ENCODE measurements at places on chromosomes 7 and 10.

- H3K4me1 ChIP-seq, result peaks cover 22% of the 10 kb centered on the region
- H3K36me3 ChIP-seq, result no peaks in the 10 kb centered on the region
- peaks cover 10% of the 10 kb centered on the region for H3K27me3 ChIP-seq
- DNase-seq, result no peak
- H3K4me3 ChIP-seq, result no peak overlapping the region
These were observed 218.5 kb upstream of the STK17A start for GRCh38 chr7:43364391-43364790.

DNA sequence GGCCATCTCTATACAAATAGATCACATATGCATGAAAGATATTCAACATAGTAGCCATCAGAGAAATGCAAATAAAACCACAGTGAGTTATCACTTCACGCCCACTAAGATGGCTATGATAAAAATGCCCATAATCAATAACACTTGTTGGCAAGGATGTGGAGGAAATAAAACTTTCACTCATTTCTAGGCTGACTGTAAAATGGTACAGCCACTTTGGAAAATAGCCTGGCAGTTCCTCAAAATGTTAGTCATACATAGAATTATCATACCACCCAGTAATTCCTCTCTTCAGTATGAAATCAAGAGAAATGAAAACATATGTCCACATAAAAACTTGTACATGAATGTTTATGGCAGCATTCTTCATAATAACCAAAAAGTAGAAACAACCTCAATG lies 324.9 kb downstream of the LRRTM3 start:
- no peak overlapping the region for H3K4me3 ChIP-seq
- DNase-seq, result no peak
- H3K27ac ChIP-seq, result no peak overlapping the region
- no peaks in the 10 kb centered on the region for H3K36me3 ChIP-seq

DNA sequence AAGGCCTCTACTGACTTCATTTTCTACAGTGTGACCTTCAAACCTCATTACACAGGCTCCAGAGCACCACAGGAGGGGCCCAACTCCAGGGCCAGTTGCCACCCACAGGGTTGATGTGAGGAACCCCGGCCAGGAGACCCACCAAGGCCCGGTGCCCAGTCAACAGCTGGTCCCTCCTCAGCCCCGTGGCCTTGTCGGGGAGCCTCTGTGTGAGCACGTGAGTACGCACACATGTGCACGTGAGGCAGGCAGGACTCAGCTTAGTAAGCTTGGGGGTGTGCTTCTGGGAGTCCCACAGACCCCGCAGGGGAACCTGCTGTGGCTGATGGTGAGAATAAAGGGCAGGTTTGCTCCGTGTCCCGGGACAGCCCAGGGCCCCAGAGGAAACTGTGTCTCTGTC lies 104.5 kb downstream of the VIPR2 start:
- no peak overlapping the region for H3K4me3 ChIP-seq
- H3K36me3 ChIP-seq, result no peaks in the 10 kb centered on the region
- no peak overlapping the region for H3K27ac ChIP-seq
- H3K27me3 ChIP-seq, result no peaks in the 10 kb centered on the region

GRCh38 chr10:25049966-25050365 lies 33.6 kb downstream of the THNSL1 start:
- no peak for DNase-seq
- no peak overlapping the region for H3K4me3 ChIP-seq
- no peaks in the 10 kb centered on the region for H3K36me3 ChIP-seq
- no peaks in the 10 kb centered on the region for H3K4me1 ChIP-seq

DNA sequence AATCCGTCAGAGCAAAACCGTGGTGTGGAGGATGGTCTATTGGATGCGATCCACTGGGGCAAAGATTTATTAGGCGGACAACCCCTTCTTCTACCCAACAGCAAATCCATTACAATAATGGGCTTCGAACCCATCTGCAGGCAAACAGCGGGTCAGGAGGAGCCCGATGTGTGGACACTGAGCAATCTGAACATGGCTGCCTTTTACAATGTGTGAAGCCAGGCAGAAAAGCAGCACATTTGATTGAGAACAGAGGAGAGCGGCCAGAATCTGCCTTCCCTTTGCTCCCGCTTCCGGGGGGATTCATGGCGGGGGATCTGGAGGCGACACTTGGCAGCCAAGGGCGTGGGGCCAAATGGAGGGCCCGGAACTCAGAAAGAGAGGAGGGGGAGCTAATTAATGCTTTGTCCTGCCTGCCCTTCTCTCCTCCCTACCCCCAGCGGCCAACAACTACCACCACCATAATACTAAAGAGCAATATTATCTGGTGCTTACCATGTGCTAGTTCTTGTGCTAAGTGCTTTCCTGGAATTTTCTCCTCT lies 133.0 kb downstream of the EMX2 start:
- peaks cover 12% of the 10 kb centered on the region for H3K4me1 ChIP-seq
- H3K27ac ChIP-seq, result no peak overlapping the region
- no peaks in the 10 kb centered on the region for H3K36me3 ChIP-seq
- DNase-seq, result no peak
- H3K27me3 ChIP-seq, result peaks cover 11% of the 10 kb centered on the region
- no peak overlapping the region for H3K4me3 ChIP-seq

DNA sequence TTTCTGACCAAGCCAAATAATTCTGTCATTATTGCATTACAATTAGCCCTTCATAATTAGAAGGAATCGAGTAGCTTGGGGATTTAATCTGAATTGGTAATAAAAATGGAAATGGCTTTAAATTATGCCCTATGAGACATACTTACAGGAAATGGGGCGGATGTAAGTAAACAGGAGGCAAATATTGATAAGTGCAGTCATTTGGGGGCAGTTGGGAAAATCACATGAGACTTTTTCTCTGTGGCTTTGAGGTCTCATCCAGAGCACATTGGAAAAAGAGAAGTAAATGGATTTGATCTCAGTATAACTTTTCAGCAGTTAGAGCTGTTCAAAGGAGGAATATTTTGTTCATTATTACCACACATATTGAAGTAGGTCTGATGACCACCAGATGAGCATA lies 307.8 kb upstream of the POM121L12 start:
- no peak overlapping the region for H3K27ac ChIP-seq
- H3K4me3 ChIP-seq, result no peak overlapping the region
- no peak for DNase-seq
- peaks cover 8% of the 10 kb centered on the region for H3K4me1 ChIP-seq
- H3K27me3 ChIP-seq, result no peaks in the 10 kb centered on the region

- peaks cover 2% of the 10 kb centered on the region for H3K36me3 ChIP-seq
- H3K27me3 ChIP-seq, result no peaks in the 10 kb centered on the region
- peak overlapping the region; percentile 89 for H3K4me3 ChIP-seq
- peak overlapping the region; percentile 99 for H3K27ac ChIP-seq
- H3K4me1 ChIP-seq, result peaks cover 40% of the 10 kb centered on the region
These were observed 108.1 kb downstream of the SNX10 start for GRCh38 chr7:26399736-26400135.

DNA sequence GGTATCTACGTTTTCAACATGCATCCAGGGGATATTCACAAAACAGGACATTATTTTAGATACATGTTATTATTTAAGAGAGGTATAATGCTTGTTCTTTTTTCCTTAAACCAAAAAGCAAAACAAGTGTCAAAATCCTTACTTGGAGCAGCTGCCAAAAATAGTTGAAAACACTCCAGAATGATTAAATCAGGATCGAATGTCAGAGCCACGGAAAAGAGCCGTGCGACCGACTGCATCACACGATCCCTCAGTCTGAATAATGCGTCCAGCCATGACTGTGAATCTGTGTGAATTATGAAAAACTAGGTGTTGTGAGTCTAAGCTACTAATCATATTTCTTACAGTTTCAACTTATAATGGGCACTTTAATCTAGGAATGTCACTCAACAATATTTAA lies 126.0 kb downstream of the PARD3 start:
- peaks cover 21% of the 10 kb centered on the region for H3K36me3 ChIP-seq
- no peak overlapping the region for H3K27ac ChIP-seq
- no peaks in the 10 kb centered on the region for H3K27me3 ChIP-seq

- H3K36me3 ChIP-seq, result no peaks in the 10 kb centered on the region
- no peaks in the 10 kb centered on the region for H3K27me3 ChIP-seq
These were observed 42.7 kb upstream of the ITGB8 start for GRCh38 chr7:20288036-20288435.

GRCh38 chr7:11875635-11876034 lies 43.6 kb upstream of the THSD7A start:
- no peak overlapping the region for H3K27ac ChIP-seq
- no peak for DNase-seq
- no peak overlapping the region for H3K4me3 ChIP-seq
- H3K4me1 ChIP-seq, result no peaks in the 10 kb centered on the region

DNA sequence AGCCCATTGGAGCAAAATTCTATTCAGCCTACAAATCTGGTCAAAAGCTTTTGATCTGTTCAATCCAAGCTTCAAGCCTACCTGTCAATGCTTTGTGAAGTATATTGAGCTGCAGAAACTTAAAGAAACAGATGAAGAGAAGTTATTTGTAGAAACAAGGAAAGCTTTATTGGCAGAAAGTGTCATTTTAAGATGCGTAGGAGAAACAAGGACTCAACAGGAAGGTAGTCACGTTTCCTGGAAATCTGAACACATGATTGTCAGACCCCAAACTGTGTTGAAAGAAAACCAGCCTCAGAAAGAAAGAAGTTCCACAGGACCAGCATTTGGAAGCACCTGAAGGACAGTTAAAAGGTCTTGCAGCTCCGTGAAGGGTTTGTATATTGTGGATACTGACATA lies 34.8 kb upstream of the PURB start:
- H3K27ac ChIP-seq, result no peak overlapping the region
- no peaks in the 10 kb centered on the region for H3K4me1 ChIP-seq
- DNase-seq, result no peak
- no peaks in the 10 kb centered on the region for H3K36me3 ChIP-seq

DNA sequence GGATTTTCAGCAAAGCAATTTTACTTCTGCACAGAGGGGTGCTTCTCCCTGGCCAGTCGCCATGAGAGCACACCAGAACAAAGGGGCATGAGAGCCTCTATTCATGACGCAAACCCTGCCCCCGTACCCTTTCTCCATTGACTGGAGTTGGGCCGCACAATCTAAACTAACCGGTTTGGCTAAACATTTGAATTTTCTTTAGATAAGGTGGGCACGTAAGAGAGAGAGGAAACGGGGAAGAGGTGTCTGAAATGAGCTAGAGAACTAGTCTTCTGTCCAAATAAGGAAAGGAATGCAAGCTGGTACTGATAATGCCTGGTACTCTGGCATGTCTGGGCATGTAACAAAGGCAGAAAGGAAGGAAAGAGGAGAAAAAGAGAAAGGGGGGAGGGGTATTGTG lies 13.2 kb upstream of the SCIN start:
- H3K27me3 ChIP-seq, result no peaks in the 10 kb centered on the region
- peak overlapping the region; percentile 18 for H3K27ac ChIP-seq
- DNase-seq, result no peak
- peaks cover 6% of the 10 kb centered on the region for H3K4me1 ChIP-seq

GRCh38 chr7:156173346-156173745 lies 361.1 kb upstream of the SHH start:
- no peak for DNase-seq
- no peak overlapping the region for H3K4me3 ChIP-seq
- H3K27me3 ChIP-seq, result peaks cover 17% of the 10 kb centered on the region
- H3K36me3 ChIP-seq, result no peaks in the 10 kb centered on the region
- no peaks in the 10 kb centered on the region for H3K4me1 ChIP-seq
- no peak overlapping the region for H3K27ac ChIP-seq

- no peak overlapping the region for H3K27ac ChIP-seq
- no peak overlapping the region for H3K4me3 ChIP-seq
- DNase-seq, result no peak
- no peaks in the 10 kb centered on the region for H3K36me3 ChIP-seq
These were observed 38.6 kb upstream of the WASL start for GRCh38 chr7:123787220-123788007.

DNA sequence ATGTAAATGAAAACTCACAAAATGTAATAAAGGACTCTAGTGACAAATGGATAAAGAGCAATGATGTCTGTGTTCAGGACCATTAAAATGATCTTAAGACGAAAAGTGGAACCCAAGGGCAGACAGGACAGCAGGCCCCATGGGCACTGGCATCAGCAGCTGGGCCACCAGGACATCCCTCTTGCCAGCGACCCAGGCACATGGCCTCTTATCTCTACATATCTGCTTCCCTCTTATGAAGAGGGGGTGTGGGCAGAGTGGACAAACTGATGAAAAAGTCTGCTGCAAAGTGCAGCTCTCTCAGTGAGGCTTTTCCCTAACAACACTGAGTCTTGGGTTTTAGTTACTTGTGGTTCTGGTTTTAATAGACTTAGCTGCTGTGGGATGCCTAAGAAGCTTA lies 44.8 kb upstream of the ANKRD1 start:
- DNase-seq, result no peak
- H3K4me1 ChIP-seq, result peaks cover 9% of the 10 kb centered on the region
- H3K36me3 ChIP-seq, result no peaks in the 10 kb centered on the region
- no peak overlapping the region for H3K4me3 ChIP-seq

- H3K27ac ChIP-seq, result no peak overlapping the region
- no peaks in the 10 kb centered on the region for H3K27me3 ChIP-seq
These were observed 525.8 kb downstream of the KIF20B start for GRCh38 chr10:90227217-90227656.

DNA sequence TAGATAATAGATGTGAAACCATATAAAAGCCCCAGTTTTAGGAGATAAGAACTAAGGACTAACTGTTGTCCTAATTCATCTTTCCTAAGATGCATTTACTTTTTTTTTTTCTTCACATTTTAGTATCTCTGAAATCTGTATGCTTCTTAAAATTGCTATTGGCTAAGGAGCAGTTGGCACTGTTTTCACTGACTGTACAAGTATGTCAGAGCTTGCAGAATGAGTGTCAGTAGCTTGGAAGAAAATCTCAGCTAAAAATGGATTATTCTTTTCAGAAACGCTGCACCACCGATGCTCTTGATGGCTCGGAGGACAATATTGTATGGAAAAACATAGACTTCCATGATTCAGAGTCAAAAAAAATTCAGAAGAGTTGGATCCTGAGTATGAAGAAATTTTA lies 91.1 kb upstream of the DNAJB12 start:
- no peak for DNase-seq
- H3K36me3 ChIP-seq, result peaks cover 15% of the 10 kb centered on the region
- H3K27ac ChIP-seq, result peak overlapping the region; percentile 56
- H3K4me1 ChIP-seq, result peaks cover 29% of the 10 kb centered on the region
- no peaks in the 10 kb centered on the region for H3K27me3 ChIP-seq

- DNase-seq, result no peak
- H3K4me1 ChIP-seq, result peaks cover 16% of the 10 kb centered on the region
- H3K4me3 ChIP-seq, result no peak overlapping the region
- H3K27ac ChIP-seq, result no peak overlapping the region
- H3K27me3 ChIP-seq, result peaks cover under 1% of the 10 kb centered on the region
- H3K36me3 ChIP-seq, result no peaks in the 10 kb centered on the region
These were observed 39.9 kb downstream of the CABCOCO1 start for GRCh38 chr10:61702584-61702983.

DNA sequence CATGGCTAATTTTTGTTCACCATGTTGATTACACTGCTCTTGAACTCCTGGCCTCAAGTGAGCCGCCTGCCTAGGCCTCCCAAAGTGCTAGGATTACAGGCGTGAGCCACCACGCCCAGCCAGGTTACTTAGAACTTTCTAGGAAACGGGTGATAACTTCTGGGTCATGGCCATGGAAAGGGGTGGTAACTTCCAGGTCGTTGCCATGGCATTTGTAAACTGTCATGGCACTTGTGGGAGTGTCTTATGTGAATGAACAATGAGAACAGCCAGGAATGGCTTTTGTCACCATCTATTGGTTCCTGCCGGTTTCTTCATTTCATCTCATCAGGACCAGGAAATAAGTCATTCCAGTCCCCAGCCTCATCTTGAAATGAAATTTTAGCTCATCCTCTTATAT lies 120.9 kb downstream of the SLC16A9 start:
- no peak for DNase-seq
- no peaks in the 10 kb centered on the region for H3K4me1 ChIP-seq
- H3K4me3 ChIP-seq, result no peak overlapping the region
- H3K27ac ChIP-seq, result no peak overlapping the region
- H3K36me3 ChIP-seq, result no peaks in the 10 kb centered on the region
- peaks cover 12% of the 10 kb centered on the region for H3K27me3 ChIP-seq

Measured in mesothelial cell of epicardium (in vitro differentiated cells).